Chondrocyte (in vitro differentiated cells): ENCODE measurements at places on chromosomes 2 and 18. TPM values are rescaled to one million over a fixed set of nuclear protein-coding genes. Genes with fewer than 3 reads are reported as not detected.

Gene ADNP2
- total RNA-seq, result 15.2 to 17.8 TPM (median 15.3 TPM) in 3 replicates

Gene TTC21B
- 12.7 to 24.9 TPM (median 15.8 TPM) in 3 replicates for total RNA-seq

Gene UGT1A3
- total RNA-seq, result not detected in 3 replicates

Gene CRACDL
- total RNA-seq, result 17.0 to 50.4 TPM (median 19.9 TPM) in 3 replicates
